ENCODE measurements at places on chromosomes 3 and 15.

GRCh38 chr3:31810991-31811433 is 170.1 kb downstream of the OSBPL10 start:
- DNase-seq = no peak

DNA sequence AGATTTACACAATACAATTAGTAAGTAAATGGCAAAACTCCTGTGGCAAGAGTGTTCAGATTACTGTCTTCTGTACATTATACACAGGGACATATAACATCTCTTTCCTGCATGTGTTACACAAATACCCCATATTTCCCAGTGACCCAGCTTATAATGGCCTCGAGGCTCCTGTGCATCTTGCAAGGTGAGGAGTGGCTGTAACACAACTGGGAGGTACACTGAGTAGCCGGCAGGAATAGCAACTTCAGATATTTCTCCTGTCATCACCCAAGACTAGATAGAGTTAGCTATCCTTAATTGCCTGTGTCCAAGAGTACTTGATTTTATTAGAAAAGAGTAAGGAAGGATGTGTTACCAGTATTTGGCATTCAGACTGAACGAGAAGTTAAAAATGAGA is 5.6 kb downstream of the GMPS start:
- no peak for DNase-seq

DNA sequence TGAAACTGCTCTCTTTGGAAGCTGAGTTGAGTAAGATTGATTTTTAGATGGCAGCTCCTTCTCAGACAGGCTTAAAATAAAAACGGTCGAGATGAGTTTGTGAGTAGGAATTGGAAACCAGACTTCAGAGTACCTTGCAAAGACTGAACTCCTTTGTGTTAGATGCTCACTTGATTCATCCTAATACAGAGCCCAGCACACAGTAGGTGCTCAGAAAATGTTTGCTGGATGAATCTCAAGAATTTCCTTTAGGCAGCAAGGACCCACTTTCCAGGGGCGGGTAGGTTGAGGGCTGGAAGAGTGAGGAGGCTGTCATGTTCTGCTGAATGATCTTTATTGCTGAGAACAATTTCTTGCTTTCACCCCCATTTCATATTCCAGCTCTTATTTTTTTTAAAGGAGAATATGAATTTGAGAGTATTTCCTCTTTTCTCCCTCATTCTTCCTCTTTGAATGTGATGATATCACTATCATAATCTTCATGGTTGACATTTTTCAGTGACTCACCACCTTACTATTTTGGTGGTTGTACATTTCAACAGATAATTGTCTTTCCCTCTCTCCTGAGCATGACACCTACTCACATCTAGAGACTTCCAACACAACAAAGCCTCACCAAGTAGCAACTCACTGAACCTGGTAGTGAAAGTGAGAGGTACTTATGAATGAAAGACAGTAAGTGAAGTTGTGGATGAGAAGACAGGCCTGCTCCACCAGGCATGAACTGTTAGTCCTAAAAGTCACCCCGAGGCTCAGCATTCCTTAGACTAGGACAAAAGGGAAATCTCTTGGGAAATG is 113.3 kb downstream of the PDCD6IP start:
- DNase-seq = no peak

- no peak for DNase-seq
Measured at GRCh38 chr3:146078031-146078430, 83.0 kb downstream of the PLOD2 start.

GRCh38 chr3:45064512-45065372 is 38.6 kb downstream of the CLEC3B start:
- peak; percentile 69 for DNase-seq

DNA sequence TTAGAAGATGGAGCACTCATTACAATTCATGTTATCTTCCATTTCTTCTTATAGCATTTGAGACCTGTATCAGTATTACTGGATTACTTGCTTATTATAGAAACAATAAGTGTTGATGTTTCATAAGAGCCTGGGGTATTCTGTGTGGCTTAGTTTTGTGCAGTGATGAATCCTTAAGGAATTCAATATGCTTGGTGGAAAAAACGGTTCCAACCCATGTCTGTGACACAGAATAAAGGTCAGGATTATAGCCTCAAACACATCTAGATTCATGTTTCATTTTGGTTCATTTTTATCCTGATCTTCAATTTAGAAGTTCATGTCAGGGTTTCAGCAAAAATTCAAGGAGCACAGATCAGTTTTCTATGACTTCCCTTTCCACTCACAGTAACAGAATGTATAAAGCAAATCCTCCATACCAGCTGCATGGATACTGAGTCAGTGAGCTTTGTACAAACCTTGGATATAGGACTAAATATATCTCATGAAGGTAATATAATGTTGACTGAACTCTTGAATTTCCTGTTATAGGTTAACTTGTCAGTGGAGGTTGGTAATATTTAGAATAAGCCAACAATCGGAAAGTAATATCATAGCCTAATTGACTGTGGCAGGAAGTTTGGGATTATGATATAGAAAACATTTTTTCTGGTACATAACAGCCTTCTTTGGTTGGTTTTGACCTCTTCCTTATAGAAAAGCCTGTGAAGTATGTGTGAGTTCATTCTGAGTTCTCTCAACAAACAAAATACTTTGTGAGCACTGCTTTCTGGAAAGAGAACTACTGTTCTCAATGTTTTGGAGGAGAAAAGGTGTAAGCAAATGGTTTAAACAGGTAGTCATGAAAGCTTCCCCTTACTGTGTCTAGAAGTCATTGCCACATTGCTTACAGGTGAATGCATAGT is 218.2 kb upstream of the TPM1 start:
- DNase-seq = no peak

DNA sequence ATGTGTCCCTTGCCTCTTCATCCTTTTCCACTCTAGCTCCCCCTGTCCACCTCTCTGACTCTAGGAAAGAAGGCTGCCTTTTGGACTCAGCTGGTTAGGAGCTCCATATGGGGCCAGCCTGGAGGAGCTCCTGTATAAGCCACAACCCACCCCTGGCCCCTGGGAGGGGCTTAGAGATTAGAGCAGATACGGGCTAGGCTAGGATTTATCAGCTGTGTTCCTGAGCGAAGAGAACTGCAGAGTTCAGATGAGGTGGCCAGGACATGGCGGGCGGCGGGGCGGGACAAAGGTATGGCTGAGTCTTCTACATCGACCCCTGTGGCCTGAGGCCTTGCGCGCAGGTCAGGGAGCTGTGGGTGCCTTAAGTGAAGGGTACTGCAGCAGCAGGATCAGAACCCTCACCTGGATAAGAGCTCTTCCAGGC is 7.9 kb downstream of the NBEAL2 start:
- no peak for DNase-seq

- no peak for DNase-seq
Measured at GRCh38 chr3:51395493-51396213, 4.6 kb downstream of the RBM15B start.

- no peak for DNase-seq
Measured at GRCh38 chr15:70195587-70196305, 98.0 kb upstream of the TLE3 start.

- no peak for DNase-seq
Measured at GRCh38 chr3:197219619-197220018, 78.8 kb downstream of the DLG1 start.

GRCh38 chr15:68113273-68113672 is 59.2 kb downstream of the PIAS1 start:
- DNase-seq = no peak

GRCh38 chr3:185552358-185552877 is at the start of gene LIPH:
Gene LIPH (minus strand): TSS chr3:185552588. CDS start chr3:185552471, 117 bp downstream.
- no peak for DNase-seq

- no peak for DNase-seq
Measured at GRCh38 chr3:122493296-122493695, 21.4 kb downstream of the KPNA1 start.

DNA sequence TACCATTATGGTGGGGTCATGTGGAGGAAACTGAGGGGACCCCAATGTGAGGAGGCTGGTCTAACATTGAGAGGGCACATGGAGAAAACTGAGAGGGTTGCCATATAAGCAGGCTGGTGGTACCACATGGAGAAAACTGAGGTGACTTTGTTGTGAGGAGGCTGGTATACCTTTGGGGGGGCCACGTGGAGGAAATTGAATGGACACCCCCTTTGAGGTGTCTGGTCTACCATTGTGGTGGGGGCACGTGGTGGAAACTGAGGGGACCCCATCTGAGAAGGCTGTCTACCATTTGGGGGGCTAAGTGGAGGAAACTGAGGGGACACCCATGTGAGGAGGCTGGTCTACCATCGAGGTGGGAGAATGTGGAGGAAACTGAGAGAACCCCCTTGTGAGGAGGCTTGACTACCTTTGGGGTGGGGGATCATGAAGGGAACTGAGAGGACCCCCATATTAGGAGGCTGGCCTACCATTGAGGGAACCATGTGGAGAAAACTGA is 163.8 kb downstream of the FBLN2 start:
- DNase-seq = no peak

GRCh38 chr3:166510382-166510781 is 673.2 kb upstream of the BCHE start:
- DNase-seq = no peak

- DNase-seq = no peak
Measured at GRCh38 chr3:170579646-170580045, 6.2 kb downstream of the SLC7A14 start.

- no peak for DNase-seq
Measured at GRCh38 chr3:160005004-160005403, 16.4 kb downstream of the IL12A start.

DNA sequence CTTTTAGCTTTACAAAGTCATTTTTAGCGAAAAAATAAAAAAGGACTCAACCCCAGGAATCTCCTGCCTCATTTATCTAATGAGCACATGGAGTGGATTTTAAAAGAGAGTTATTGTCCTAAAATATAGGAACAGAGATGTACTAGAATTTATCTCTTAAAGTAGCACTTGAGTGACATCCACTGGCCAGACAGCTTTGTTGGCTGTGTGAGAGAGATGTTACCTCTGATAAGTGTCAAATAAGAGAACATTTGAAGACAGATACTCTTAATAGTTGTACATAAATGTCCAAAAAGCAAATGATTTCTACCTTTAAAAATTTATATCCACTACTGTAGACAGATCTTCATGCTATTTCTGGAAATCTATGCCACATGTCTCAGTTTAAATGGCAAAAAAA is 12.3 kb upstream of the MFSD1 start:
- DNase-seq = no peak

GRCh38 chr15:65653801-65654521 is 32.2 kb downstream of the SLC24A1 start:
- DNase-seq = no peak

- DNase-seq = no peak
Measured at GRCh38 chr3:16885593-16886302, 993 bp downstream of the PLCL2 start.

DNA sequence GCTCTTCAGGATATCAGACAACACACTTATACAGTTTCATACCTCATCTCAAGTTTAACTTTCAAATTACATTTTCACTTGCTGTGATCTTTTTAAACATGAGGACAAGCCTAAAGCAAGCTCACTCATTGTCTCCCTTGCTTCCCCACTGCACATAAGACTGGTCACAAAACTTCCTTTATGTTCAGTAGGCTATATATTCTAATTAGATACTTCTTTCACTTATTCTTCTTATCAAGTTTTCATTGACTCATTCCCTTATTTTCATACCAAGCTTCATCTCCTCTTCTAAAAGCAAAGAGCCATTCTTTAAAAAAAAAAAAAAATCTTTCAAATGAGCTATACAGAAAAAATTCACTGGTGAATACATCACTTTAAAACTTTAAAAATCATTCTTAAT is 62.6 kb downstream of the ESYT3 start:
- DNase-seq = no peak

DNA sequence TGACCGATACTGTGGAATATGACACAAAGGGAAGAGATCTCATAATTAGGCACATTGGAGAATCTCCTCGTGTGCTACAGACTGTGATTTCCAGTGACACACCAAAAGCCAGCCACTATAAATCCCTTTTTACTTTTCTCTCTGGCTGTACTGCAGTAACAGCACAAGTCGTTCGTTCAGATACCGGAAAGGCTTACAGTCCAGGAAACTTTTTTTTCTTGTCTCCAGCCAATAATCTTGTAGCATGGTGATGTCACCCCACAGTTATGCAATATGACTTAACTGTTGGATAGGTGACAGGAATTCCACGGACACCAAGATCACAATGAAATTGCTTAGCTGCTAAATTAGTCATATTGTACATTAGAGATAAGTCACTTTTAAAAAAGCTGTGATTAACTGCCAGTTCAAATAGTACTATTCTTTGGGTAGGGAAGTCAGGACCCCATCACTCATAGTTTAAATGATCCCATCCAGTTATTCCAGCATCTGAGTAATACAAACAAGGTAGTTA is 36.3 kb upstream of the TSC22D2 start:
- DNase-seq = no peak

GRCh38 chr3:133256787-133257483 is 142.9 kb upstream of the BFSP2 start:
- DNase-seq = no peak

DNA sequence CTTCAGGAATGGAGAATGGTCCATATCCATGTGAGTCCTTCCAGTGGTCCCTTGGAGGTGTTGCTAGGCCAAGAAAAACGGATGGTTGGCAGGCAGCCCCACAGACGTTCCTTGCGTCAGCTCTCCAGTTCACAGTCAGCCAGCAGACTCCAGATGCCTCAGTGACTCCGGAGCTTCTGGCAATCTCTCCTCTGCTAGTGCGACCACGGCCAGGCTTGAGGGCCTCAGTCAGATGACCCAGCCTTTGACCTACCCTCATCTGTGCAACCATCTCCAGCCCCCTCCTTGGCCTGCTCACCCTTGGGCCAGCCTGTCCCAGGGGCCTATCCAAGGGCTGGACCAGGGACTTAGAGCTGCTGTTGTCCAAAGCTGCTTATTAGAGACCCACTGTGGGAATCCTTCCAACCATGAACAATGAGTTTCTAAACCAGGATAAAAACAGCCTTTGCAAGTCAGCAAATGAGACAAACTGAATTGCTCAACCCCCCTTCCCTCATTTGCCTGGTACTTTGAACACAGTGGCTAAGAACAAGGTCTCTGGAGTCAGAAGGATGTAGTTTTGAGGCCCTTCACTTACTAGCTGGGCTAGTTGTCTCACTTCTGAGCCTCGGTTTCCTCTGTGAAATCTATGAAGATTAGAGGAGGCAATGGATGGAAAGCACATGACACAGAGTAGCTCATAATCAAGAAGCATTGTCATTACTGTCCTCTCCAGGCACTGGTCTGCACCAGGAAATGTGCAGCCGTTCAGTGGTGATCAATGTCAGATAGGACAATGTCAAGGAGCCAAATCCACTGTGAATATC is 44.8 kb downstream of the ANP32A start:
- DNase-seq = no peak

- DNase-seq = peak; percentile 61
Measured at GRCh38 chr3:71063773-71064290, 519.7 kb downstream of the FOXP1 start.

DNA sequence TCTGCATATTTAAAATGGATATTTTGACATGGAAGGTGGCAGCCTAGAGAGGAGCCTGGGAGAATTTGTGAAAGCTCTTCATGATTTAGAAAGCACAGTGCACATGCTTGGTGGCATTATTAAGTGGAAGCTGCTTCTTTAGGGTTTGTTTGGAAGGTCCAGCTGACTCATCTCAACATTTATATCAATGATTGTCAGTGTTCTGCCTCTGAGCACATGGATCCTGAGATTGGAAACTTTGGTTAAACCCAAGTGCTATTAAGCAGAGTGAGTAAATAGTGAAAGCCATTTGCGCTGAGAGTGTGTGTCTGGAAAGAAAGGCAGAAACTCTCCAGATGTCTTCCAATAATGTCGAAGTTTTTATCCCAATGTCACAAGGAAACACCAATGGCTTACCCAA is 7.4 kb downstream of the NOX5 start:
- DNase-seq = no peak

GRCh38 chr15:53323191-53323590 is 436.3 kb downstream of the WDR72 start:
- DNase-seq = no peak

- DNase-seq = no peak
Measured at GRCh38 chr3:414063-414462, 217.5 kb downstream of the CHL1 start.

GRCh38 chr3:57065588-57065987 is 5.1 kb downstream of the SPATA12 start:
- no peak for DNase-seq

Data from activated CD4-positive, alpha-beta T cell treated with anti-CD3 and anti-CD28 coated beads for 4 hours (primary cell).